ENCODE measurements at places on chromosomes 5 and 9.

GRCh38 chr5:171449426-171449825 lies 30.0 kb downstream of the FGF18 start:
- DNase-seq: no peak

- no peak for DNase-seq
Measured at GRCh38 chr5:118325931-118326330, 662.4 kb downstream of the DTWD2 start.

GRCh38 chr5:119274767-119275130 lies 81.1 kb upstream of the TNFAIP8 start:
- DNase-seq: no peak

DNA sequence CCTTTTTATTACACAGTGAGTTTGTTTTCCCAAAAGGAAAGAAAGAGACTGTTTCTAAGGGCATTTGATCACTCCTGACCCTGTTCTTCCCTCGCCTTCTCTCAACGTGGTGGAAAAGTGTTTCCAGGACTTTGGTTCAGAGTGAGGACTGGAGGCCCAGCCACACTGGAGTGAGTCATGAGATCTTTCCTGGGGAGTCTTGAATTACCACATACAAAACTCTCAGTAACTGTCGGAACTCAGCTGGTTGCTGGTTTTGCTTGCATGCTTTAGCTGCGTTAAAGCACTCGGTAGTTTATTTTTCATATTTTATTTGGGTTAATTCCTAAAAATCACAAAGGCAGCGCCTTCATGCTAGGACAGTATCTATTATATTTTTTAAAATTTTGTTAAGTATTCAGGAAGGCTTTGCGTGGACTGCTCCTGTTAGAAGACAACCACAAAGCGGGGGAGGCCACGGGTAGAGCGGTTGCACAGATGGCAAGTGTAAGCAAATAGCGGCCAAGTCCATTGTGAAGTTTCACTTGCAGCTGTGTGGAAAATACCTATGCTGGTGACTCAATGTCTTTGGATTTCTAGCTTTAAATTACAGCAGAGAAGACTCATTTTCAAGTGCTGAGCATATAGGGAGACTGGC lies 77.7 kb downstream of the ARSB start:
- no peak for DNase-seq

- DNase-seq: no peak
Measured at GRCh38 chr9:122318284-122318683, 52.5 kb upstream of the PTGS1 start.

DNA sequence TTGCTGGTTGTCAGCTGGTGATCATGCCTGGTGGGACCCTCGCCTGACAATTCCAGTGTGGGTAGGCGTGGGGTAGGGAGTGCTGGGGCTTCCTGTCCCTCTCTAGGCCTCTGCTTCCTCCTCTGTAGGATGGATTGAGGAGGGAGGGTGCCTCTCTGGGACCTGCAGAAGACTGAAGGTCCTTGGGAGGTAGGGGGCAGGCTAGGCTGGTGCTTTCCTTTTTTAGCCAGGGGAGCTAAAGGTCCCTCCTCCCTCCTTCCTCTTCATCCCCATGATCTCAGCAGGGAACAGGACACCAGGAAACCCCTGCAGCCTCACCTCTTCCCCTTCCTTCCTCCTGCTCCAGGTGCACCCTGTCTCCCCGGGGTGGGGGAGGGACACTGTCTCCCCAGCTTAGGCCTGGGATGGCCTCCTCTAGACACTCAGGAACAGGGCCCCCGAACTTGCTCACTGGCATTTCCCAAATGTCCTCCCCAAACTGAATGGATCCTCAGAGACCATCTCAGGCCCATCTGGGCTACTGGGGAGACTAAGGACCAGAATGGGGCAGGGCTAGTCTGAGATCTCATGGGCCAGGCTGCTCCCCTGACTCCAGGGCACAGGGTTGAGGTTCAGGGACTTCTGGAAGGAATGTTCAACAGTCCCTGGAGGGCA lies 8.4 kb downstream of the SH2D3C start:
- DNase-seq: no peak
